Karpas-422 (cell line): ENCODE measurements at places on chromosomes 6 and 20. TPM values are rescaled to one million over a fixed set of nuclear protein-coding genes. Genes with fewer than 3 reads are reported as not detected.

DNA sequence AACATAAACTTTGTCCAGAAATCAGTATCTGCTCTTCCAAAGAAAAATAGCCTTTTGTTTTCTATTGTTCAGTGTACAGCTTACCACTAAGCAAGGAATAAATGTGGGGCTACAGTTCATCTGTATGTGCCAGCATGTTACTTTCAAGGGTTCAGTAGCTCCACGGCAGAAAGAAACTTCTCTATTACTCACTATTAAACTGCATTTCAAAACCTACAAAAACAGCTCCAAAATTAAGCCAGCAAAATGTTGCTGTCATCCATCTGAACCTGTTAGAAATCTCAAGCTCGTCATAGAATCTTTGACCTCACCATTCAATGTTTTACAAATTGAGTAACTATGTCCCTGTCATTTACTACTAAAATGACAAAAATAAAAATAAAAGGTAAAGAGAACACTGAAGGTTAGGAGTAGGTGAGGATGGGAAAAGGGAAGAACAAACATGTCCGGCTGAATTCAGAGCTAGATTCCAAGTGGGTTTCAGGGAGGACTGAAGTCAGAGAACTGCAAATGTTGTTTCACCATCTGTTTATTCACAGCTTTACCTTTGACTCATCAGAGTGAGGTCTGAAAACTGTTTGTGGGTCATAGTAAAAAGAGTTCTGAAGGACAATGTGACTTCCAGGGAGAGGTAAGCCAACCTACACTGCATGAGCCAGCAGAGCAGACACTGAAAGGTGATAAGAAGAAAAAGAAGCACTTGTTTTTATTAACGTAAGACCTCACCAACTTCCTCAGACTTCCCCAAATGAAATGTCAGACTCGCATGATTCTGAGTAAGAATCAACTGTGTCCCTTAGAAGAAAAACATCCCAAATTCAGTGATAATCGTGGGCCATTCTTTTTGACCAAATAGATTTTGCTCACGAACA, 62.0 kb downstream of the ATXN1 start:
- H3K4me1 ChIP-seq: no peaks in the 10 kb centered on the region
- no peak for DNase-seq
- H3K4me3 ChIP-seq: no peak overlapping the region
- H3K27ac ChIP-seq: no peak overlapping the region

GRCh38 chr20:60812561-60812960, 439.5 kb upstream of the CDH4 start:
- H3K4me1 ChIP-seq: no peaks in the 10 kb centered on the region
- H3K27me3 ChIP-seq: no peaks in the 10 kb centered on the region

The ELOVL4 gene
- not detected in 2 replicates for total RNA-seq

The AKAP12 gene
- 0.04 TPM in 1 of 2 replicates, not detected in the other for total RNA-seq

DNA sequence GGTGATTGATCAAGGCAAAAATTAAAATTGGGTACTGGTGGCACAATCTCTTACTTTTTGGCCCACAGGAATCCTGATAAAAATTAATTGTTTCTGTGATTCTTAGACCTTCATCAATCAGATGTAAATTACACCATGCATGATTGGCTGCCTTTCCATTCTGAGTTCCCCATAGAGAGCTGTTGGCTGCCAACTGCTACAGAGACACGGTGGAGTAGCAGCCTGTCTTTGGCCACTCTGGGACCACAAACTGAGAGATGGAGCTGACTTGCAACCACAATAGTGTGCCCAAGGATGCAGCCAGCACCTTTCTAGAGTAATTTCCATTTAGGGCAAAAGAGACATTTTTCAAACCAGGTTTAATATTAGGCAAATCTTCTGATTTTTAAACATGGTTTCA, 274.3 kb upstream of the MMS22L start:
- no peak for DNase-seq
- no peaks in the 10 kb centered on the region for H3K36me3 ChIP-seq
- no peak overlapping the region for H3K27ac ChIP-seq

The ANGPT4 gene
- total RNA-seq: not detected in 2 replicates
